NCI-H2081 (cell line): ENCODE measurements at places on chromosomes 3 and 15.

- DNase-seq = no peak
Observed at GRCh38 chr3:101219842-101220560, 100.4 kb downstream of the IMPG2 start.

DNA sequence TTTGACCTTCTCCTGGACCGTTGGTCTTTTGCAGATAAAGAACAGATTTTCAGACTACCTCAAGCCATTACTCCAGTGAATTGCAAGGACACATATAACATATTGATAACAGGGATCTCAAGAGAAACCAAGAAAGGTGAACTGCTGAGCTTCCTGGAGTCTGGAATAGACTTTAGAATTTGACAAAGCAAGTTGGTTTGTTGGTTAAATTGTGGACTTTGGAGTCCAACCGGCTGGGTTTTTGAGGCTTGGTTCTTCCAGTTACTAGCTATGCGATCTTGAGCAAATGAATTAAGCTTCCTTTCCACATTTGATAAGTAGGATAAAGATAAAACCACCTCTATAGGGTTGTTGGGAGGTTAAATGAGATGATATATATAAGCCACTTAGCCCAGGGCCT is 233.1 kb downstream of the SHQ1 start:
- no peak for DNase-seq

DNA sequence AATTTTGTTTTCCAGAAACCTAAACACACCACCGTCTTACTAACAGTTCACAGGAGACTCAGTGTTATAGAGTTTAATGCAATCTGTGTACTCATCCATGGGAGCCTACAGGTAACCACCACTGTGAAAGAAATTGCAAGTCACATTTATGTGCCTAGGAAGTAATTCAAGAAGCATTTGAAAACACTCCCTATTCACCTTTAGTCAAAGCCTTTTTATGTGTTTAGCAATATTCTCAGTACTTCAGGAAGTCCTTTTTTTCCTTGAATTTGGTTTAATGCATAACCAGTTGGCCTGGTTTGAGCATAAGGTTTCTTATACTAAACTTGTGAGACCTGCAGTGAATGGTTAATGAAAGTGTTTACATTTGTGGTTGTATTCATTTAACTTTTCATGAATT is 346.1 kb downstream of the CHST2 start:
- DNase-seq = no peak

GRCh38 chr3:177681852-177682251 is 484.6 kb upstream of the TBL1XR1 start:
- DNase-seq = no peak

DNA sequence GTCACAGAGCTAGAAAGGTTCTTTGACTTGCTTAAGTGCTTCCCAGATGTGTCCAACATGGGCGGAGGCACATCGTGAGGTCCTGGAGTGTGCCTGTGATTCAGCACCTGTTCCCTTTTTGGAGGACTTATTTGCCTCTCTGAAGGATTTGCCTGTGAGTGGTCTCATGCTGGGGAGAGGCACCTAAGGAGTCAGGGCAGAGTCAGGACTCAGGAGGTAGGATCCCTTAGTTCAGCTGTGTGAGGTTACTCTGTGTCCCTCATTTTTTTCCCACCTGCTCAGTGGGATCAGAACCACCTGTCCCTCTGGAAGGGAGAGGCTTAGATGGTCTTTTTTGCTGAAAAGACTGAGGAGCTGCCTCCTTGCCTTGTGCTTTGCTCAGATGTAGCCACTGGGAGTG is 3.0 kb downstream of the ZNF589 start:
- no peak for DNase-seq

DNA sequence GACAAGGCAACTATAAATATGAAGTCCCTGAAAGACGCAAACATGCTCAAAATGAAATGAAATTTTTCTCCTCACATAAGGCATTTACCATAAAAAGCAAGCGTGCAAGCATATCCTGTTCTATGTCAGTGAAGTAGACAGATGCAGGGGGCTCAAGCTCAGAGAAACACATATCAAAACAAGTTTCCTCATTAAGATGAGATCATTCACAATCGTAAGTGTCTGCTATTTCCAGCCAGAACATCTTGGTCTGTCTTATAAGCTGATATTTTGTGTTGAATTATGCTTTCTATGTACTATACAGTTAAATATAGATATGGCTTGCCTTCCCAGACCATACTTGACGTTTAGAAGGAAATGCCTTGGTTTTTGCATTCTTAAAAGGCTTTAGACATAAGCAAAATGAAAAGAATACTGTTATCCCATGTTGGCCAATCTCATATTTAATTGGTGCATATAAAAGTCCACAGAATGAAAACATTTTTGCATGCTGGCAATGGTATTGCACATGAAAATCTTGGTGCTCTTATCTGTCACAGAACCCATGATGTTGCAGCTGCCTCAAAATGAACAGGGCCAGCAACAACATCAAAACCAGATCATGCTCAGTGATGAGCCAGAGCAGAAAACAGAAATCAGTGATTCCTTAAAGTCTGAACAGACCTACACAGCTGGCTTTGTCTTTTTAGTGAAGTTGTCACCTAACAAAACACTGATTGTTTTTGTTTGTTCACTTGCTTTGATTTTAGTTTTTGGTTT is 65.4 kb downstream of the SIDT1 start:
- DNase-seq = no peak

GRCh38 chr3:171116365-171116764 is 89.8 kb upstream of the SLC2A2 start:
- no peak for DNase-seq

DNA sequence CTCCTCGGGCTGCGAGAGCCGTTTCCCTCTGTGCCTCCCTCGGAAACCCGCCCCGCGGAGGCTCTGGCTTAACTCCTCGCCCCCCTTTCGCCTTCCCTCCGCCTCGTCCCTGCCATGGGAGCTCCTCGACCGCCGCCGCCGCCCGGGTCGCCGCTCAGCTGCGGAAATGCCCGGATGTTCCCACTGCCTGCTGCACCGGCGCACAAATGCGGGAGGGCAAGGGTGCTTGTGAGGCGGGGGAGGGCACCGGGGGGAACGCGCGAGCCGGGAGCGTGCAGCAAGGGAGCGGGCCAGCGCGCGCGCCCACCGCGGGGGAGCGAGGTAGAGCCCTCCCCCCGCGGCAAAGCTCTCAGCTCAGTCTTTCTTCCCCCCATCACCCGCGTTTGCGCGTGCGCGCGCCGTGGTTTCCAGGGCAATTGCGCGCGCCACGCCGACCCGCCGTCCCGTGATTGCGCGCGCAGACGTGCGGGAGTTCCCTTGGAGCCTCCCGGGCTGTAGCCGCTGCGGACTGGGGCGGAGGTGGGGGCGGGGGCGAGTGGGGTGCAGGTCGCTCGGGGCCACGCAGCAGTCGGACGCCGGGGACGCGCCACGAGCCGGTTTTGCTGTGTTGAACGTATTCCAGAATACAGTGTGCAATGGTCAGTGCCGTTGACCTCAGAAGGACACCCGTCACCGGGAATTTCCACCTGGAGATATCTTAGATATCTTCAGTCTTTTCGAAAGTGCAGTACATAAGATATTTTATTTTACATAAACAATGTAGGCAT is at the start of gene DMXL2:
TSS of gene DMXL2 (minus strand) at position 168 of the 767 bp plus-strand sequence. CDS start 226 bp downstream, outside the sequence.
- DNase-seq = peak; percentile 96

DNA sequence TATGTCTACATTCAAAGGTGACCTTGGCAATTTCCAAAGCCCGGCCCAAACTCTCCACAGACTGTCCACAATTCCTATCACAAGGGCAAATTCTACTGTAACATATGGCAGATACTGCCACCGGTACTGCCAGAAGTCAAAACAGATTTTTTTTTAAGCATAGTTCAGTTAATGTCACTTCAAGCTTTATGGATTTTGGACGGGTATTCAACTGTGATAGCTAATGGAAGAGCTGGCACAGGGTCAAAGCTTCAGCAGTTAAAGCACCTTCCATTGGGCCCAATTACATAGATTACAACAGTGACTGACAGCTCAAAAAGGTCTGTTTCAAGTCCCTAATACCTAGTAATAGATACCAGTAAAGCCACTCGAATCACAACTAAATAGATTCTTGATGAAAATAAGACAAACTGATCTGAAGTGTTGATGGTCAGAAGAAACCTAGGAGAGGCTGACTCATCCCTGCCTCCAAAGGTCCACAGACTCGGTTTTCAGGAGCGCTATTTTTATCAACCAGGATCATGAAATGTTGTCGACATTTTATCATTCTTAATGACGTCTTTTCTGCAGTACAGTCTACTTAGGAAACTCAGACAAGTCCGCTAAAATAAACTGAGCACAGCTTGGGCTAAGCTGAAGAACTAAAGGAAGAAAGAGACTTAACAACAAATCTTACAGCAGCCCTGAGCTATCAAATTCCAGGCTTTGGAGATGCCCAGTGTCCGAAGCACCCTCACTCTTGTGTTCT is 38.7 kb downstream of the ANXA2 start:
- DNase-seq = peak; percentile 95

GRCh38 chr15:63915209-63915872 is 81.6 kb upstream of the HERC1 start:
- no peak for DNase-seq

GRCh38 chr3:42175386-42176240 is 84.5 kb downstream of the TRAK1 start:
- peak; percentile 21 for DNase-seq

GRCh38 chr15:94963953-94964352 is 732.6 kb downstream of the MCTP2 start:
- no peak for DNase-seq

DNA sequence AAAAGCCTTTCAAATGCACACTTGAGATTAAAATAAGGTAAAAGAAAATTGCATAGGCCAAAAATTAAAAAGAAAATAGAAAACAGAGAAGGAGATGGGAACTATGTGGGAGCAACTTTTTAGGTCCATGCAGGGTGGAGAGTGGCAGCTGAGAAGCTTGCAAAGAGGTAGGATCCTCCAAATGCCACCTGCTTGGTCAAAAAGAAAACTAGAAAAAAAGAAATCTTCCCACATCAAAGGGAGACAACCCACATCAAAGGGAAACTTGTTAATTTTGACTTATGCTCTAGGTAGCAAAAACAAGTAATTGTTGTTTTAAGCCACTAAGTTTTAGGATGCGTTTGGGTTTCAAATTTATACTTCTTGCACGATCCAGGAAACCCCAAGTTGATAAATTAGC is 342.9 kb downstream of the IL20RB start:
- no peak for DNase-seq

- no peak for DNase-seq
Observed at GRCh38 chr3:68306571-68306970, 625.8 kb downstream of the TAFA4 start.

DNA sequence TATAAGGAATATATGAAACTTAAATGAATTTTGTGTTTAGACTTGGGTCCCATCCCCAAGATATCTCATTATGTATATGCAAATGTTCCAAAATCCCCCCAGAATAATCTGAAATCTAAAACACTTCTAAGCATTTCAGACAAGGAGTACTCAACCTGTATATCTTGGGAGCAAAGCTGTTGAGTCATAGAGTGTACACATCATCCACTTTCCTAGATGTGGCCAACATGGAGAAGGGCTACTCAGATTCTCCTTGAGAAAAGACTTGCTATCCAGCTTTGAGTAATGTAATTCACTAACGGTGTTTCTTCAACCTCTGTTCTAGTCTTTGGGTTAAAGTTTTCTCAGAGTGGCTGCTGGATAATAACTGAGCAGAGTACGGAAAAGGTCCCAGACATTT is 215.5 kb upstream of the POU1F1 start:
- no peak for DNase-seq

GRCh38 chr3:28890373-28890772 is 390.5 kb upstream of the RBMS3 start:
- no peak for DNase-seq

- DNase-seq = no peak
Observed at GRCh38 chr3:173920386-173920785, 522.8 kb downstream of the NLGN1 start.

- DNase-seq = no peak
Observed at GRCh38 chr3:14771593-14772497, 46.9 kb upstream of the FGD5 start.

GRCh38 chr15:69158201-69158842 is 2.1 kb upstream of the GLCE start:
- DNase-seq = no peak

- DNase-seq = no peak
Observed at GRCh38 chr3:8052659-8053058, 449.0 kb upstream of the LMCD1 start.

- DNase-seq = no peak
Observed at GRCh38 chr15:72369964-72370363, 5.8 kb downstream of the HEXA start.

DNA sequence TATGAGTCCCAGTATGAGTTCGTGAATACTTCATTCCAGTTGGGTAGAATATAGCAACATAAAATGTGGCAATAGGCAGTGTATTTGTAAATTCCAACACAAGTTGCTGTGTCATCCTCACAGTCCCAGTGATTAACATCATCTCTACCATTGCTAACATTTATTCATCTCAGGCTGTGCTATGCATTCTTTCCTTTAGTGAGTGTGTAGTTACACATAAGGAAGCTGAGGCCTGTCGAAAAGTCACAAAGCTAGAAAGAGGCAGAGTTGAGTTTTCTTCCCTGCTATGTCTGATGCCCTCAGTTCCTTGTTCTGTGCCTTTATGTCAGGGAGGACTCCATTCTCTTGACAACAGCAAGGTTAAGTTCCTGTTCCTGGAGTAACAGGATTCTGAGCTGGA is 96.4 kb downstream of the FNDC3B start:
- DNase-seq = no peak

GRCh38 chr3:127492426-127492825 is 98.1 kb downstream of the TPRA1 start:
- DNase-seq = no peak

DNA sequence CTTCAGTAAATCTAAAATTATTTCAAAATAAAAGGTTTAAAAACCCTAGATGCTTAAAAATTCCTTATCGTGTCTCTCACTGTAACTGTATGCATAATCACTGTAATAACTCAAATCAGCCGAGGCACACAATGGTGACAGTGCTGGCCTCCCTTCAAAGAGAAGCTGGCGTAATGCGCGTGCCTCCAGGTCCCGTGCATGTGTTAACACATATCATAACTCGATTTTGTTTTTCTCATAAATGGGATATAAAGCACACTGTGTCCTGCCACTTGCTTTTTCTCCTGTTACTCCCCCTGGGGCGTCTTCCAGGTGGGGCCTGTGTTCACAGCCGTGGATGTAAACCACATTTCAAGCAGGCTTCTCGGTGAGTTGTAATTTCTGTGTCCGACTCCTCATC is 56.0 kb downstream of the TPRA1 start:
- DNase-seq = no peak

- DNase-seq = no peak
Observed at GRCh38 chr3:7289121-7289520, 428.2 kb downstream of the GRM7 start.

DNA sequence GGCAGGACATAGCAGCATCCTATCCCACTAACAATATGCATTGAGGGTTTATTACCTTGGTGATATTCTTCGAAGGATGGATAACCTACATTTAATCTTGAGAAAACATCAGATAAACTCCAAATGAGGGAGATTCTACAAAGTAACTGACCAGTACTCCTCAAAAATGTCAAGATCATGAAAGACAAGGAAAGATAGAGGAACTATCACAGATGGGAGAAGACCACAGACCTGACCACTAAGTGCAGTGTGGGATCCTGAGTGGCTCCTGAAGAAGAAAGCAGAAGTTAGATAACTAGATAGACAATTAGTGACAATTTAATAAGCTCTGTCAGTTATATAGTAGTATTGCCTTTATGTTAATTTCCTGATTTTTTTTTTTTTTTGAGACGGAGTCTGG is 17.7 kb upstream of the CGNL1 start:
- DNase-seq = no peak
